ENCODE measurements at places on chromosomes 7 and 10.

DNA sequence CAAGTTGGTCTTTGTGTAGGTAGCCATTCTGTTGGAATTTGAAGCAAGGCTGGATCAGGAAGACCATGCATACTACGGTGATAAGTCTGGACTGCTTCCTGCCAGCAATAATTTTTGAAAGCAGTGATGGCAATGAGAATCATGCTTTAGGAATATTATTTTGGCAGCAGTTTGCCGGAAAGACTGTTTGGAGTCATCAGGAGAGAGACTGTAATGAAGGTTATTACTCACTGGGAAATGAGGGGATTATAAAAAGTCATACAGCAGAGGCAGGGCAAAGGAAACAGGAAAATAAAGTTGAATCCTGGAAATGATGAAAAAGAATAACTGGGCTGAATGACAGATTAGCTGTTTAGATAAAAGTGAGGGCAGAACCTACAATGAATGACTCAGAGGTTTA lies 1136.8 kb upstream of the AUTS2 start:
- no peak for DNase-seq

- DNase-seq, result no peak
Observed at GRCh38 chr7:47836503-47837202, 111.6 kb downstream of the PKD1L1 start.

- no peak for DNase-seq
Observed at GRCh38 chr10:69640196-69640980, 10.3 kb downstream of the FAM241B start.

DNA sequence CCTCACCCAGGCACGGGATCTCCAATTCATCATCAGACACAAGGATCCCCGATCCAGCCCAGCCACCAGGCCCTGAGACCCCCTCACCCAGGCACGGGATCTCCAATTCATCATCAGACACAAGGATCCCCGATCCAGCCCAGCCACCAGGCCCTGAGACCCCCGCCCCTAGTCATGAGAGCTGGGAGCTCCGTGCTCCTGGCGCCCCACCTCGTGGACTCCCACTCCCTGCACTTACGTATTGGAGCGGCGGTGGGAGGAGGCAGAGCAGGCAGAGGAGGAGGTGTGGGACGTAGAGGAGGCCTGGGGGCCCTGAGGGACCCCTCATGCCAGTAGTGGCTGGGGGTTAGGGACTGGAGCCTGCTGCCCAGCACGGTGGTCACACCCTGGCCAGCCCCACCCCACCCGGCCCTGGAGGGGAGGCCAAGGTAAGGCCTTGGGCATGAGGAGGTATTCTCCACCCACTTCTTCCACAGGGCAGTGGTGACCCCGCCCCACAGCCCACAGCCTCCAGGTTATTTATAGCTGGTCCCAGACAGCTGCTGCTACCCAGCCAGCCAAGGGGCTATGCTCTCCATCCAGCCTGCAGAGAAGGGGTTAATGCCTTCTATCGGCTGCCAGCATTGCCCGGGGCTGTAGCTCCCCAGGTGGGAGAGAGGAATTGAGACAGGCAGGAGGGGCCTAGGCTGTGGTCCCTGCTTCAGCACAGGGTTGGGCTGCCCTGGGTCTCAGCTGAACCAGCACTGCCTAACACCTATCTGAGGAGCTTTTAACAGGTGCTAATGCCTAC lies 17.6 kb upstream of the CRHR2 start:
- no peak for DNase-seq

DNA sequence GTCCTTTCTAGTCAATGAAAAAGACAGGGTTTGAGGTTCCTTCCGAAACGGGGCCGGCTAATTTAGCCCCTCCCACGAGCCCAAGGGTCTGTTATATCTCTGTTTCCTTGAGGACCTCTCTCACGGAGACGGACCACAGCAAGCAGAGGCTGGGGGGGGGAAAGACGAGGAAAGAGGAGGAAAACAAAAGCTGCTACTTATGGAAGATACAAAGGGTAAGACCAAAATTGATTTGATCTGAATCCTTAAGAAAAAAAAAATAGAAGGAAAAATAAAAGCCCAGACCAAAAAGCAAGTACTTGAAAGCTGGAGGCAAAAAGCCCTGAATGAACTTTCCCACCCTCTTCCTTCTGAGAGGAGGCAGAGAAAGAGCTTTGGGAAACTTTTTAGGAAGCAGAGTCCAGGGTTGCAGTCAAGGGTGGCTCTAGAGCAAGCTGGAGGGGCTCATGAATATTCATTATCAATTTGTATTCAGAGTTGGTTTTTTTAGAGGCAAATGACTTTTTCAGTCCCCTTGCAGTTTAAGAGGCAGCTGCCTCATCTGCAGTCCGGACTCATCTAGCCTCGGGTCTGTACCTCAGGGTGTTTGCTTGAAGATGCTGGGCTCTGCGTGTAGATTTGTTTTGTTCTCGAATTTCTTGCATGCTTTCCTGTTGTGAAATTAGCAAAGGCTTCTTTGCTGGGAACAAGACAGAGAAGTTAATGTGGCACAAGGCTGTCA lies at the start of gene ENTPD1:
TSS of gene ENTPD1 (plus strand) at position 123 of the 721 bp plus-strand sequence. CDS start at position 200, 77 bp downstream.
- DNase-seq, result peak; percentile 31

- DNase-seq, result no peak
Observed at GRCh38 chr7:152403726-152404125, 32.1 kb downstream of the KMT2C start.

DNA sequence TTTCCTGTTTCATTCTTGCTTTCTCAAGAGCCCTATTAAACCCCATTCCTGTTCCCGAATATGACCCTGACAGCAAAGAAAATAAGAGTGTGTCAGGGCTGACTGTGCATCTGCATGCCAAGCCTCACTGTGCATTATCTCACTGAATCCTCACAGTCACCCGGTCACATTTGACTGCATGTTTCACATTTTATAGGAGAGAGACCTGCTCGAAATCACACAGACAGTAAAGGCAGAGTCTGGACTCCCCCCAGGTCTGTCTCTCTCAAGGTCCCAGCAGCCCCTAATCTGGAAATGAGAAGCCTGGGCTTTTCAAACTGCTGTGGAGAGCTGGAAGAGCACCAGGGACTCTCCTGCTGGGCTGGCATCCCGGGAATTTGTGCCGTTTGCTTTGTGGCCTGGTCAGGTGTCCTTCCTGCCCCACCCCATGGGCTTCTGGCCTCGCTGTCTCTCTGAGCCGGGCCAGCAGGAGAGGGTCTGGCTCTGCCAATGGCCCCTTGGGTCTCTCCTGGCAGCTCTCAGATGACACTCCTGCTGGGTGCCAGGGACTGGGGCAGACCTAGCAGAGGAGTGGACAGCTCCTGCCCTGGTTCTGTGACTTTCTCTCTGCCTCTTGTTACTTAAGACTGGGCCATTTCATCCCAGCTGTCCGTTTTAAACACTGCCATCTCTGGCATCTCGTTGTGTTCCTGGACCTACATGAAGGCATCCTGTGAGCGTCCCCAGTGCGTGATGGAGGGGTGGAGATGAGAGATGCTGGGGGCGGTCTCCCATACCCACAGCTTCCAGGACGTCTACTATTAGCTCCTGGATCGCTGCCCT lies 173.6 kb downstream of the ARHGAP12 start:
- DNase-seq, result no peak

GRCh38 chr10:31693491-31693890 lies 235.1 kb downstream of the ARHGAP12 start:
- DNase-seq, result no peak
